Ureter (tissue), 1 donor: ENCODE measurements at places on chromosomes 4 and X. TPM values are rescaled to one million over a fixed set of nuclear protein-coding genes. Genes with fewer than 3 reads are reported as not detected.

Gene RAB39B
- total RNA-seq = 0.86 TPM

Gene MAGEB2
- total RNA-seq = not detected

Gene ZGRF1
- total RNA-seq = 6.2 TPM

Gene ABCG2
- 6.3 TPM for total RNA-seq

Gene ART3
- total RNA-seq = not detected

Gene NOCT
- 4.8 TPM for total RNA-seq
